ENCODE measurements at places on chromosomes 4 and X.

DNA sequence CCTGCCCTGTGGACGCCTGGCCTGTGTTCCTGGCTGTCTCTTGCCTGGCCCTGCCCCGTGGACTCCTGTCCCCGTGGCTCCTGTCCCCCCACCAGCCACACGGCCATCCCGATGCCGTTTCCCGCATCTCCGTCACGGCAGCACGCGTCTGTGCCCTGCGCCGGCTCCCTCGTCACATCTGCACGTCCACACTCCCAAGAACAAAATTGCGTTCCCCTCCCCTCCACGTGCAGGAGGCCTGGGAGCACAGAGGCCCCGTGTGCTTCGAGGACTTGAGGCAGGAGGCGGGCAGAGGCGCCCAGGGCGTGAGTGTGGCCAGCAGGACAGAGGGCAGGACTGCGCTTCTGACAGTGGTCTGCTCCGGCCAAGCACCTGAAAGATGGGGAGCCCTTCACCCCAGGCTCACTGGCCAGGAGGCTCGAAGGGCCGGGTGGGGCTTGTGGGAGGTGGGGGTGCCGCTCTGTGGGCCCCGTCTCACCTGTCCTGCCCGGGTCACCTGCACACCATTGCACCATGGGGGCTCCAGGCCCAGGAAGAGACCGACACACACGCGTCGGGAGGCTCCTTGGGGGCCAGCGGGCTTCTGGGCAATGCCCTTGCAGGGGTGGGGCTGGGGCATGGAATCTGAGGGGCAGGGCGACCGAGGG is 17.3 kb downstream of the FGFRL1 start:
- DNase-seq, result no peak

GRCh38 chr4:175540151-175540550 is 271.9 kb downstream of the GPM6A start:
- DNase-seq, result no peak

- no peak for DNase-seq
These were observed 16.9 kb upstream of the HPRT1 start for GRCh38 chrX:134443020-134443419.

- DNase-seq, result peak; percentile 79
These were observed at the start of gene SGMS2 for GRCh38 chr4:107824350-107825071. Gene SGMS2, plus strand, starts transcription at chr4:107824932. Its CDS starts 70,622 bp downstream, at chr4:107895554.

DNA sequence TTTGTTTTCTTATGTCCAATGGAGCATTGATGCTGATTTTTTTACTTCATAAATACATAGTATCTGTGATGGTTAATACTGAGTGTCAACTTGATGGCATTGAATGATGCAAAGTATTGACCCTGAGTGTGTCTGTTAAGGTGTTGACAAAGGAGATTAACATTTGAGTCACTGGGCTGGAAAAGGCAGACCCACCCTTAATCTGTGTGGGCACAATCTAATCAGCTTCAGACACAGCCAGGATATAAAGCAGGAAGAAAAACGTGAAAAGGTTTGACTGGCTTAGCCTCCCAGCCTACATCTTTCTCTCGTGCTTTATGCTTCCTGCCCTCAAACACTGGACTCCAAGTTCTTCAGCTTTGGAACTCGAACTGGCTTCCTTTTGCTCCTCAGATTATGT is 230.6 kb upstream of the SPRY1 start:
- DNase-seq, result no peak

DNA sequence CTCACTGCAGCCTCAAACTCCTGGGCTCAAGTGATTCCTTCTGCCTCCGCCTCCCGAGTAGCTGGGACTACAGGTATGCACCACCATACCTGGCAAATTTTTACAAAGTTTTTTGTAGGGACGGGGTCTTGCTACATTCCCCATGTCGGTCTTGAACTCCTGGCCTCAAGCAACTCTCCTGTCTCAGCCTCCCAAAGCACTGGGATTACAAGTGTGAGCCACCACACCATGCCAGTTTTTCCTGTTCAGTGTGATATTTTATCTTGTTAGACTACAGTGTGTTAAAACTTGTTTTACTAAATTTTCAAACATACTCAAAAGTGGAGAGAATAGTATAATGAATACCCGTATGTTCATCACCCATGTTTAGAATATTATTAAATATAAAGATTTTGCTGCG is 12.1 kb downstream of the HPRT1 start:
- DNase-seq, result no peak

- no peak for DNase-seq
These were observed 868.5 kb upstream of the SLIT2 start for GRCh38 chr4:19382993-19383756.

- DNase-seq, result no peak
These were observed 7.2 kb downstream of the TBC1D14 start for GRCh38 chr4:6916587-6917460.

- no peak for DNase-seq
These were observed 75.1 kb upstream of the CXorf66 start for GRCh38 chrX:140040386-140040785.

DNA sequence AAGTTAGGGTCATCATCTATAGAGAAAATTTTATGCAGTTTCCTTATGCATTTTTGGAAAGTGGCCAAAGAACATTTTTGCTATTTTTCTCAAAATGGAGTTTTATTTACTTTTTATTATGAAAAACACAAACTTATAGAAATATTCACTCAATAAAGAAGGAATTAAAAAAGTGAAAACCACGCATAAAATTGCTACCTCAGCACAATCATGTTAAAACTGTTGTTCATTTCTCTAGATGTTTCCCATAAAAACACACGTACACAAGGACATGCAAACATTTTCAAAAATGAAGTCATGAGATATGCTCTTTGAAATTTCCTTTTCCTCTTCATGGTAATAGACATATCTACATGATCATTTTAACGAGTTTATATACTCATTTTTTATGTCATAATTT is 536.8 kb upstream of the MAGEB18 start:
- DNase-seq, result no peak

GRCh38 chr4:779555-779954 is 46.4 kb downstream of the CPLX1 start:
- DNase-seq, result no peak

DNA sequence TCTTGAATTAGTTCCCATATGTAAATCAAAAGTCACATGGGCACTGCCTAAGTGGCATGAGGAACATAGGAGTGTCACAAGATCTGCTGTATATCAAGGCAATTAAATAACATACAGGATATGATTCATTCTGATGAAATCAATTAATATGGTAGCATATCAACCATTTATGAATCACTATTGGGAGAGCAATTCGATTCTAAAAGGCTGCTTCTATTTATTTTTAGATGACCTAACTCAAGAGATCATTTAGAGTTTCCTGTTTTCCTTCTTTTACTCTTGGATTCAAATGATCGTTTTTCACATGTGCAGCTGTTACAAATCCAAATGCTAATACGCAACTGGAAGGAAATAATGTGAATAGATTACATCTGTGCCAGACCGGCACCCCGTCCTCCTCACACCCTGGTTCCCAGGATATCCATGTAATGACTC is 81.9 kb downstream of the HCCS start:
- no peak for DNase-seq

DNA sequence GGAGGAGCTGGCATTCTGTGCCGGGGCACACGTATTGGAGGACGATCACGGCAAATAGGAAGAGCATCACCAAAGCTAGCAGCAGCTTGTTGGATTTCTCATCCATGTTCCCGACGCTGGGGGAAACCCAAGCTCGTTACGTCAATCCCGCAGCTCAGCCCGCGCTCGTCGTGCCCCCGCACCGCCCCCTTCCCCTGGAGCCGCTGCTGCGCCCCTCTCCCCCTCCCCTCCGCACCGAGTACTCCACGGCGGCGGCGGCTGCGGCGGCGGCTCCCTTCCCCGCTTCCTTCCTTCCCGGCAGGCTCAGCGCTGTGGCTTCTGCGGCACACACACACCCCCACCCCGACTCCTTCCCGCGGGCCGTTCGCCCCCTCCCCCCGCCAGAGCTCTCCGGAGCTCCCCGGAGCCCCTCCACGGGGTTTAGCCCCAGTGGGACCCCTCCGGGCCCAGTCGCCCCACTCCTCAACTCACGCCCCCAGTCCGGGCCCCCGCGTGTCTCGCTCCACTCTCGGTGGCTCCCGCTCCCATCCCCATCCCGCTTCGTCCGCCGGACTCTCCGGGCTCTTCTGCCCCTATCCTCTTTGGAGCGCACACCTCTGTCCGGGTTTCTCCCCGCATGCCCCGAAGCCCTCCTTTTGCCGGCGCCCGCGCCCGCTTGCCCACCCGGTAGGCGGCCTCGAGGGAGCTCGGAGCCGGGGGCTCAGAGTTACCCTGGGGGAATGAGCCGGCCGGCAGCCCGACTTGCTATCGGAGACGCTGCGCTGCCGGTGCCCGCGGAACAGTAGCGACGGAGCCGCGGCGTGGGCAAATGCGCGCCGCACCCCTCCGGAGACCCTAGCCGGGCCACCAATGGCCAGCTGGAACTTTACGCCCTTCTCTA is 978 bp downstream of the HS6ST2 start:
- no peak for DNase-seq

DNA sequence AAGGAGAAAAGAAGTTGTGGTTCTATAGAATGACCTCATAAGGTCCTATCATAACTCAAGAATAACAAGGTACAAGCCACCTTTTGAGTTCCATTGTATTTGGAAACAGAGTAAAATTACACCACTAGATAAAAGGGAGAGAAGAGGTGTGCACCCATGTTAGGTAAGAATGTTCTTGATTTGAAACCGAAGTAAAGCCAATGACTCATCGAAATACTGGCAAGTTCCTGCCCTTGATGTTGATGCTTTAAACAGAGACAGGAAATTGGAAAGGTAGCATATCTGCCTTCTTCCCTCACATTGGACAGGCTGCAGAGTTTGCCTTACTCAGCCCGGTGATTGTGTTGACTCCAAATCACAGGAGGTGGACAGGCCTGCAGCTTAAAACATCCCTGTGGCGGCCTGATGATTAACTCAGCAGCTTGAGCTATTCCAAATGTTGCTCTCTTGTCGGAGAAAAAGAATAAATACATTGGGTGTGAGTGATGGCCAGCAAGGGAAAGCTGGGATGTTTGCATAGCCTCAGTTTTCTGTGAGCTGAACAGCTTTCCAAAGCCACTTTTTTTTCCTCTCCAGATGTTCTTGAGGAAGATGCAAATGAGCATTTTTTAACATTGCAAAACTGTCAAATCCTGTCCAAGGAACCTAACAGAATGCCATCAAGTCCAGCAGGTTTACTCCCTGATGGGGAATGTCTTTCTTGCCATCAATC is 321.1 kb downstream of the NKX6-1 start:
- DNase-seq, result no peak

- no peak for DNase-seq
These were observed 18.6 kb downstream of the CLCN4 start for GRCh38 chrX:10175319-10175871.

- DNase-seq, result no peak
These were observed 38.6 kb downstream of the SORBS2 start for GRCh38 chr4:185773419-185773818.
